ENCODE measurements at places on chromosomes 11 and 22. TPM values are rescaled to one million over a fixed set of nuclear protein-coding genes. Genes with fewer than 3 reads are reported as not detected.

Gene PIWIL4
- total RNA-seq, result 4.6 TPM

Gene NXPE4
- not detected for total RNA-seq

Gene LUZP2
- 0.07 TPM for total RNA-seq

Gene PRR33
- not detected for total RNA-seq

Gene DNAJC24
- total RNA-seq, result 23.0 TPM

Gene GGTLC2
- total RNA-seq, result not detected

Gene C11orf21
- total RNA-seq, result 0.07 TPM

Gene TEAD1
- 107 TPM for total RNA-seq

Gene BATF2
- 0.13 TPM for total RNA-seq

Gene MMP8
- 0.07 TPM for total RNA-seq

Gene ZDHHC13
- total RNA-seq, result 14.7 TPM

Gene SEZ6L
- total RNA-seq, result 0.03 TPM

Gene B3GAT1
- not detected for total RNA-seq

Gene PHLDB1
- total RNA-seq, result 157 TPM

Gene ADM2
- total RNA-seq, result 3.5 TPM

Gene PKNOX2
- 10.4 TPM for total RNA-seq

Gene FGF3
- total RNA-seq, result not detected

Gene NPAS4
- total RNA-seq, result not detected

Gene KDM4E
- not detected for total RNA-seq

Gene SSH3
- 13.4 TPM for total RNA-seq

Gene PATE4
- total RNA-seq, result not detected

Gene SLC22A8
- not detected for total RNA-seq

Gene ACR
- total RNA-seq, result not detected

Gene CHRM1
- not detected for total RNA-seq

Gene CHCHD10
- total RNA-seq, result 8.6 TPM

Gene UCP3
- total RNA-seq, result 0.65 TPM

Gene IGLL1
- not detected for total RNA-seq

Gene PRRG4
- total RNA-seq, result 0.89 TPM

Gene NPTXR
- total RNA-seq, result 7.8 TPM

Gene ARVCF
- total RNA-seq, result 8.5 TPM

Gene GNAZ
- total RNA-seq, result 3.1 TPM

Gene KRTAP5-2
- not detected for total RNA-seq

Gene KCNK4
- 0.20 TPM for total RNA-seq

Gene PARVB
- 48.1 TPM for total RNA-seq

Gene SLC25A45
- 2.8 TPM for total RNA-seq

Gene TMEM86A
- 0.30 TPM for total RNA-seq

Gene UBASH3B
- total RNA-seq, result 18.0 TPM

Gene POU2AF3
- not detected for total RNA-seq

Gene SLC17A6
- total RNA-seq, result not detected

Gene FAM111A
- total RNA-seq, result 28.1 TPM

Gene ARHGAP8
- 0.03 TPM for total RNA-seq

Gene SELENOM
- total RNA-seq, result 145 TPM

Gene RGL4
- not detected for total RNA-seq

Gene MOGAT2
- total RNA-seq, result not detected

Gene FJX1
- 52.1 TPM for total RNA-seq

Gene XPNPEP3
- total RNA-seq, result 16.4 TPM

Gene OR51B5
- total RNA-seq, result 0.13 TPM

Gene CASP5
- not detected for total RNA-seq

Gene GGTLC3
- total RNA-seq, result not detected

Gene DMC1
- total RNA-seq, result 0.56 TPM

All from smooth muscle cell of the pulmonary artery (primary cell).